Activated naive CD8-positive, alpha-beta T cell treated with anti-CD3 and anti-CD28 coated beads, Interleukin-2, amount 50 U/mL, for 24 hours (primary cell): ENCODE measurements at places on chromosomes 16 and 17.

GRCh38 chr17:72634621-72635020, 457.9 kb downstream of the SLC39A11 start:
- H3K27me3 ChIP-seq, result no peaks in the 10 kb centered on the region
- peaks cover 13% of the 10 kb centered on the region for H3K4me1 ChIP-seq
- DNase-seq, result no peak
- peak overlapping the region; percentile 49 for H3K27ac ChIP-seq

DNA sequence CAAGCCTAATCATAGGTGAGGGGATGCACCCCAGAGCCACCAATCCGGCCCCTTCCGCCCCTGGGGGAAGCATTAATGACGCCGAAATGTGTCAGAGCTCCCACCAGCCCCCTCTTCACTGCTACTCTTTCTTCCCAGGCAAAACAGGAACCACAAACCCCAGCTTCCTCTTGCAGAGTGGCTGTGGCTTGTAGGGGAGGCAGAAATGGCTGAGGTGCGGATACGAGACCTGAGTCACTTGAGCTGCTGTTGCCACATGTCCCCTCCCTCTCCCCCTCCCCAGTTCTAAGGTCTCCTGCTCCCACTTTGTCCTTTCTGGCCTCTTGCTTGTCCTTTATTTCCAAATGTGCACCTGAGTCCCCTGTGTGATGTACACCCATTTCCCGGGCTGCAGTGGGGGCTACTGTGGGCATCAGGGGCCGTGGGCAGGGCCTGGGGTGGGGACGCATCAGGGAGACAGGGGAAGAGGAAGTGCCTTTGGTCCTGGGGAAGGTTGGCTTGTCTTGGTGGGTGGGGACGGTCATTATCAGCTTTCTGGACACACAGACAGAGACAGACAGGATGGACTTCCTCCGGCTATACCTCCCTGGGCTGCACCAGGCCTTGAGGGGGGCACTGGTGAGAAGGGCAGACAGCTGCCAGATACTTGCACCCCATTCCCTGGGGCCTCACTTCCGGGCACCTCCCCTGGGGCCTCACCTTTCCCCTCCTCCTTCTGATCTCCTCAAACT, at the start of gene APOBR:
TSS of gene APOBR (plus strand) at position 523 of the 731 bp plus-strand sequence. CDS start at position 562, 39 bp downstream.
- peaks cover 1% of the 10 kb centered on the region for H3K36me3 ChIP-seq
- H3K27ac ChIP-seq, result peak within 1 kb of the TSS; percentile 99
- peaks cover 60% of the 10 kb centered on the region for H3K4me1 ChIP-seq

DNA sequence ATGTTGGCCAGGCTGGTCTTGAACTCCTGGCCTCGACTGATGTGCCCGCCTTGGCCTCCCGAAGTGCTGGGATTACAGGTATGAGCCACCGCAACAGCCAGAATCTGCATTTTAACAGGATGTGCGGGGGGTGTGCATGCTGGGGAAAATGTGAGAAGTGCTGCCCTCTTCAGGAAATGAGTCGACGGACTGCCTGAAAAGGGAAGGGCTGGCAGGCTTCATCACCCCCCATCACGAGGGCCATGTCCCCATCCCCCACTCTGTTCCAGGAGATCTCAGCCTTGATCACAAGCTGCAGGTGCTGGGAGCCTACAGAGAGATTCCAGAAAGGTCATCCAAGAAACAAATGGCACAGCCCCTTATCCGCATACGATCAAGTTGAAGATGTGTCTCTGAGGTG, 195.3 kb upstream of the RPL38 start:
- DNase-seq, result peak; percentile 30
- no peak overlapping the region for H3K4me3 ChIP-seq
- H3K27me3 ChIP-seq, result peaks cover 24% of the 10 kb centered on the region
- H3K4me1 ChIP-seq, result peaks cover 13% of the 10 kb centered on the region
- no peaks in the 10 kb centered on the region for H3K36me3 ChIP-seq

DNA sequence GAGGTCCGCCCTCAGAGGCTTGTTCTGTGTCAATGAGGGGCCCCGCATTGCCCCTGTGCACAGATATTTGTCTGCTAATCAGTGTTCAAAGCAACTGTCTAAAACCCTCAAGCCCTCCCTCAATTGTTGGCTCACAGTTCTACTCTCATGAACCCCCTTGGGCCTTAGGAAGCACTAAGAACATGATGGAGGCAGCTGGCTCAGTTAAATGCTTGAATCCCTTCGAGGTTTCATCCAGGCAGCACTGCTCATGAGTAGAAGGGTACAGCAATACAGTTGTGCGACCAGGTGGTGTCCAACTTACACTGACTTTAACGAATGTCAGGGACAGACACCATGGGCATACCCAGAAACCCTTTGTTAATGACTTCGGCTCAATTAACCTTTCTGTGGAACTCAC, 89.2 kb upstream of the WSCD1 start:
- DNase-seq, result no peak
- no peak overlapping the region for H3K27ac ChIP-seq
- peaks cover 10% of the 10 kb centered on the region for H3K27me3 ChIP-seq
- no peaks in the 10 kb centered on the region for H3K4me1 ChIP-seq
- H3K4me3 ChIP-seq, result no peak overlapping the region

DNA sequence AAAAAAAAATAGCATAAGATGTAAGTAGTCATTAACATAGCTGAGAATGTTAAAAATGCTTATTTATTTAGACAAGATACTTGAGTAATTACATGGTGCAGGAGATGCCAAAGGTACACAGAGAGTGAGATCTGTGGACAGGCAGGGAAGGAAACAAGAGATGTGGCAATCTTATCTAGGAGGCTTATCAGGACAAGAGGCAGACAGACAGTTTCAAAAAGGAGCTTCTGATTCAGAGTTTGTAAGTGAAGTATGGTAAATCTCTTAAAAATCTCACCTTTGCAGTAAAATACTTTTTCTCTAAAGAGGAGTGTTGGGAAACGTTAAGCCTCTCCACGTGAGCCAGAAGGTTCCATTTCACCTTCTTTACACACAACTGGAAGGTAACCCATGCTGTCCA, 19.9 kb upstream of the GHDC start:
- no peaks in the 10 kb centered on the region for H3K27me3 ChIP-seq
- no peak overlapping the region for H3K27ac ChIP-seq
- no peak overlapping the region for H3K4me3 ChIP-seq
- DNase-seq, result no peak

DNA sequence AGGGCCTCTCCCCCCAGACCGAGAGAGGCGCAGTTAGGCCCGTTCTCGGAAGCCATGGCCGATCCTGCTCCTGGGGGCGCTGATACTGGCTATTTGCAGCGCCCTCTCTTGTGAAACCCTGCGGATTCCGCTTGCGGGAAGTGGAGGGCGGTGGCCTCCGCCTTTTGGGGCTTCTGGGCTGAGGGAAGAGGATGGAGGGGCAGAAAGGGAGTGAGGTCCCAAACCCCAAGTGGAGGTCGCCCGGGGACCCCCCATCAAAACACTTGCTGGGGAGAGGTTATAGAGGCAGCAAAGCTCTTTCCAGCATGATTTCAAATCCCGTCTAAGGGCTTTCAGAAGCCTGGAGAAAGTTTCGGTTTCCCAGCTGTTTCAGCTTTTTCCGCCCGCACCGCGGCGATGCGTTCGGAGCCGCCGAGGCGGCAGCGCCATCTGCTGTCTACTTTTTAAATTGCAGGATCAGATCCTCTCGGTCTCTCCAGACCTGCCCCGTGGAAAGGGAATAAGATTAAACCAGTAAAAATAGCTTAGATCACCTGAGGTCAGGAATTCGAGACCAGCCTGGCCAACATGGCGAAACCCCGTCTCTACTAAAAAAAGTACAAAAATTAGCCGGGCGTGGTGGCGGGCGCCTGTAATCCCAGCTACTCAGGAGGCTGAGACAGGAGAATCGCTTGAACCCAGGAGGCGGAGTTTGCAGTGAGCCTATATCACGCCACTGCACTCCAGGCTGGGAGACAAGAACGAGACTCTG, 15.8 kb downstream of the SNX20 start:
- no peaks in the 10 kb centered on the region for H3K27me3 ChIP-seq
- DNase-seq, result peak; percentile 90
- peaks cover 38% of the 10 kb centered on the region for H3K4me1 ChIP-seq
- H3K36me3 ChIP-seq, result no peaks in the 10 kb centered on the region

DNA sequence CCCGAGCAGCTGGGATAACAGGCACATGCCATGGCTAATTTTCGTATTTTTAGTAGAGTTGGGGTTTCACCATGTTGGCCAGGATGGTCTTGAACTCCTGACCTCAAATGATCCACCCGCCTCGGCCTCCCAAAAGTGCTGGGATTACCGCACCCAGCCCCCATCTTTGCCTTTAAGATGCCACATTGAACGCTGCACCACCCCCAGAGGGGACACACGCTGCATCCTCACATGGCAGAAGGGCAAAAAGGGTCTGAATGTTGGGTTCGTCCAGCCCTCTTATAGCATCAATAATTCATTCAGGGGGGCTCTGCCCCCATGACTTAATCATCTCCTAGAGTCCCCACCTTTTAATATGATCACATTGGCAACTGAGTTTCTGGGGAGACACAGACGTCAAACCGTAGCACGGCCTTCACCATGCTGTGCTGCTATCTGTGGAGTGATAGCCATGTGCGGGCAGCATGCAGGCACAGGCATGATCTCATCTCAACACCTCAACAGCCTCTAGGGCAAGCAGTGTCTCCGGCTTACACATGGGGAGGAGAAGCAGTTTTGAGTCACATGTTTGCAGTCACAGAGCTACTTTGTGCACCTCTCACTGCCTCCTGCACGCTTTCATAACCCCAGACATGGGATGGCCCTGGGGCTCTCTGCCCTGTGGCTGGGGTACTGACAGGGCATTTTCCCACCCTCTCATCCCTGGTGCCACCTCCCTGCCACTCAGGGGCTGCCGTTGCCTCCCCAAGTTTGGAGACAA, 30.0 kb downstream of the IL21R start:
- no peak for DNase-seq
- no peaks in the 10 kb centered on the region for H3K27me3 ChIP-seq
- H3K4me1 ChIP-seq, result peaks cover 53% of the 10 kb centered on the region
- peak overlapping the region; percentile 76 for H3K27ac ChIP-seq

- DNase-seq, result no peak
- H3K36me3 ChIP-seq, result no peaks in the 10 kb centered on the region
- H3K4me3 ChIP-seq, result no peak overlapping the region
- H3K27me3 ChIP-seq, result no peaks in the 10 kb centered on the region
- no peak overlapping the region for H3K27ac ChIP-seq
Measured at GRCh38 chr17:49548506-49549310, 27.0 kb upstream of the NXPH3 start.

DNA sequence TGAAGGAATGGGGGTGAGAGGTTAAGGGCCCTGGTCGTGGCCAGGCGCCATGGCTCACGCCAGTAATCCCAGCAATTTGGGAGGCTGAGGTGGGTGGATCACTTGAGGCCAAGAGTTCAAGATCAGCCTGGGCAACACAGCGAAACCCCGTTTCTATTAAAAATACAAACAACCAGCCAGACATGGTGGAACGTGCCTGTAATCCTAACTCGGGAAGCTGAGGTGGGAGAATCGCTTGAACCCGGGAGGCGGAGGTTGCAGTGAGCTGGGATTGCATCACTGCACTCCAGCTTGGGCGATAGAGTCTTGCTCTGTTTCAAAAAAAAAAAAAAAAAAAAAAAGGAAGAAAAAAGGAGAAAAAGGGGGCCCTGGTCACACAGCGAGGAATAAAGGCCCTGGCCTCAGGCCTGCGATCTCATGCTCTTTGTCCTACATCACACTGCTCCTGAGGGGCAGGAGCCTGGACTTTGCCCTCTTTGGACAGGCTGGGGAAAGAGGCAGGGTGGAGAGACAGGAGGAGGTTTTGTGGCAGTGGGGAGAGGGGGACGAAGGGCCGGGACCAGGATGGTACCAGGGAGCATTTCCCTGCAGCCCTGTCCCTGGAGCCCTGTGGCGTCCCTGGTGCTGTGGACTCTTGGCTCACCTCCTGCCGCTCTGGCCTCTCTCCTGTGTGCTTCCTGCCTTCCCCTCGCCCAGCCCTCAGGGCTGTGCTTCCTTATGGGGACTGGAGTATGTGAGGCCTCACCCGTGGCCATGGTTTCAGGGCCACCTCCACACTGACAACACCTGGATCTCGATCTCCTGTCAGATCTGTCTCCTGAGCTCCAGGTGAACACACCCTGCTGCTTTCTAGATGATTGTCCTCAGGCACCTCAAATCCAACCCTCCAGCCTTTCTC, 19.7 kb upstream of the SLC25A19 start:
- H3K36me3 ChIP-seq, result no peaks in the 10 kb centered on the region
- no peaks in the 10 kb centered on the region for H3K27me3 ChIP-seq
- no peak overlapping the region for H3K4me3 ChIP-seq

GRCh38 chr17:46053911-46054534, 55.0 kb downstream of the STH start:
- no peak for DNase-seq
- H3K27ac ChIP-seq, result peak overlapping the region; percentile 57
- no peak overlapping the region for H3K4me3 ChIP-seq

- H3K4me1 ChIP-seq, result peaks cover 63% of the 10 kb centered on the region
Measured at GRCh38 chr16:56615353-56615752, 7.0 kb downstream of the MT2A start.

- peaks cover 60% of the 10 kb centered on the region for H3K4me1 ChIP-seq
- peaks cover 3% of the 10 kb centered on the region for H3K36me3 ChIP-seq
- H3K27ac ChIP-seq, result peak within 1 kb of the TSS; percentile 91
Measured at GRCh38 chr17:76240461-76241203, at the start of gene RNF157. TSS of gene RNF157 (minus strand) at chr17:76240493. CDS start at chr17:76240240, 253 bp downstream.

- H3K27me3 ChIP-seq, result no peaks in the 10 kb centered on the region
- H3K36me3 ChIP-seq, result no peaks in the 10 kb centered on the region
- H3K4me1 ChIP-seq, result no peaks in the 10 kb centered on the region
- H3K27ac ChIP-seq, result no peak overlapping the region
- H3K4me3 ChIP-seq, result no peak overlapping the region
Measured at GRCh38 chr17:55158439-55158838, 106.3 kb upstream of the HLF start.

DNA sequence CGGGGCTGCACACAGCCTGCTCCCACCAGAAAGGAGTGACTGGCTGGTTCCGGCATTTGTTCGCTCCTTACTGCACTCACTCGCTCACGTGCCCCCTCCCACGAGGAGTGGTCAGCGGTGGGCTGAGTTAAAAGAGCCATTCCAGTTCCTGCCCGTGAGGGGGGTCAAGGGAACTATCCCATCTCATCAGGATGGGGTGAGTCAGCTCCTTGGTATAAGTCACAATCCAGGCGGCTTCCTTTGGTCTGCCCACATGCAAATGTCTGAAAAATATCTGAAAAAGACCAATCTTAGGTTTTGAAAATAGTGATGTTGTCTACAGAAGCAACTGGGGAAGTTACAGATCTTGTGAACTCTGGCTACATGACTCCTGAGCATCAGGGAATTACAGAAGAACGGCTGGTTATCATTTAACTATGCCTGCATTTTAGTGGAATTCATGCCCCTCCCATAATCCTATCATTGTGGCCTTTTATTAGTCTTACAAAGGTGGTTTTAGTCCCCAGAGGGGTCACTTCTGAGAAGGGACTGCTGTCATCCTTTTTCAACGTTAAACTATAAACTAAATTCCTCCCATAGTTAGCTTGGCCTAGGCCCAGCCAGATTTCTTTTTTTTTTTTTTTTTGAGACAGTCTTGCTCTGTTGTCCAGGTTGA, 9.8 kb upstream of the TNFSF12 start:
- no peaks in the 10 kb centered on the region for H3K4me1 ChIP-seq
- DNase-seq, result no peak
- H3K27me3 ChIP-seq, result no peaks in the 10 kb centered on the region
- H3K4me3 ChIP-seq, result no peak overlapping the region
- H3K27ac ChIP-seq, result no peak overlapping the region
- H3K36me3 ChIP-seq, result no peaks in the 10 kb centered on the region

GRCh38 chr16:84277244-84277823, 17.3 kb upstream of the WFDC1 start:
- H3K36me3 ChIP-seq, result no peaks in the 10 kb centered on the region
- no peak overlapping the region for H3K27ac ChIP-seq
- no peak overlapping the region for H3K4me3 ChIP-seq
- peaks cover 6% of the 10 kb centered on the region for H3K27me3 ChIP-seq
- peak; percentile 82 for DNase-seq

- no peaks in the 10 kb centered on the region for H3K36me3 ChIP-seq
- no peak overlapping the region for H3K4me3 ChIP-seq
- peaks cover 5% of the 10 kb centered on the region for H3K4me1 ChIP-seq
- DNase-seq, result peak; percentile 76
- no peak overlapping the region for H3K27ac ChIP-seq
Measured at GRCh38 chr16:85253084-85253941, 141.0 kb upstream of the CIBAR2 start.
